ENCODE measurements at places on chromosomes 6 and 20.

DNA sequence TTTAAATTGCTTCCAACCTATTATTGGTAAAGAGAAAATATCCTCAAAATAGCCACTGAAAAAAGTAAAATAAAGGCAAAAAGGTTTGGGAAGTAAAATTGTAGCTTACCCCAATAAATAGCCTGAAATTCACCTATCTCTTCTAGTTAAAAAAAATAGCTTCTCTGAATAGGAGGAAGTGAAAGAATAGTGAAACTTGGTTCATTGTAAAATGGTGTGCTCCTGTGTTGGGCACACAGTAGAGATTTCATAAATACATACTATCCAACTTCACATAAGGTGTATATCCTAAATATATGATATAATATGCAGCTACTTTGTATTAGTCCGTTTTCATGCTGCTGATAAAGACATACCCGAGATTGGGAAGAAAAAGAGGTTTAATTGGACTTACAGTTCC is 45.3 kb downstream of the CDK19 start:
- no peak for DNase-seq

GRCh38 chr6:43883847-43884651 is 114.0 kb downstream of the VEGFA start:
- DNase-seq: no peak

DNA sequence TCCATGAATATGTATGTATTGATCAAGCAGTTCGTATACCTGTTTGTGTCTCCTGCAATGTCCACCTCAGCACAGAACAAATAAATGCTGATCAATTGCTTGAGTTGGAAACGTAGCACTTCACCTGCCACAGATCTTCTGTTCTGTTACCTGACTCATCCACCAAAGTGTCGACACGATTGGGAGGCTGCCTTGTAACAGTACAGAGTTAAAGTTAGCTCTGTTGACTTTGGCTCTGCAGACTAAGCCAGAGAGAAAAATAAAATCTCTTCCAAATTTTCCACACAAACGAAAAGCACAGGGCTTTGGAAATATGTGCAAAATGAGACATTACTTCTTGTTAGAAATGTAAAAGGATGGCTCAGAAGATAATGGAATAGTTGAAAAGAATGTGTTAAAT is 245.4 kb downstream of the NRN1 start:
- no peak for DNase-seq

DNA sequence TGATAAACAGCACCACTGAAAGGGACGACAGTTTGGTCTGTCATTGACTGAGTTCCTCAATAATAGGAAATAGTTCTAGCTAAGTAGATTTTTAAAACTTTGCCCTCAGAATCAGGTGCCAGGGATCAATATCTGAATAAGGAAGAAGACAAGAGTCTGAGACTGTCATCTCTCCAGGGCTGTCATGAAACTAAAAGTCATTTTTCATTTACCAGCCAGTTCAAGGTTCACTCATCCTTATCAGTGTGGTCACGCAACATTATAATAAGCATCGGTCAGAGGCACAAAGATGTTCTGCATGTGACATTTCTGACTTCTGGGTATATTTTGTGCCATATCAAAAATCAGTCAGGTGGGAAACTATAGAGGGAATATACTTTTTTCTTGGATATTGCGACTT is 52.5 kb upstream of the E2F3 start:
- DNase-seq: no peak

DNA sequence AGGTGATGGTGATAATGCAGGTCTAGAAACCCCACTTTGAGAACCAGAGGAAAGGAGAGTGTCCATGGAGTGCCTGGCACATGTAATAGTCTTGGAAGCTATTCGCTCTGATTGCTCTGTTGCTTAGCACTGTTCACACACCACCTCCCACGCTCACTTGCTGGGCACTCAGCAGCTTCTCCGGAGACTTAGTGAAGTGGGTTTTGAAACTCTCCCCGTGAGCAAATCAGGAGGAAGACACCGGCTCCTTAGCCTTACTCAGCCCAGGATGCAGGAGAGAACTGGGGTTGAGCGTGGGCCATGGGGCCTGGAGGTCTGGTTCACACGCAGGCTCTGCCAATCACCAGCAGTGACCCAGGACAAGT is 22.2 kb downstream of the BMP7 start:
- DNase-seq: no peak

DNA sequence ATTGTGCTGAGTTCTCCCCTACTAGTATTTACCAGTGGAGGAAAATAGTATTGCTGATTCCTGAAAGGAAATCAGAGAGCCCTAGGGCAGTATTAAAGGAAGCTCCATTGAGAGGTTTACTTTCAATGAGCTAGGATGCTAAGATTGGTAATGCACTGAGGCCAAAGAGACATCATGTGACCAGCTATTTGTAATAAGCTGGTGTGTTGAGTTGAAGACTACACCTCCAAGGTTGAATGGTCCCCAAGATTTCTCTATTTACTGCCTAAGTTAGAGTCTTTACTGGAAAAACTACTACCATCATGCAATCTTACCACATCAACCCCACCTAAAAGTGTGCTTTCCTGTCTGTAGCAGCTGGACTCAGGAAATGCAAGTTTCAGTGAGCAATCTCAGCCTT is 151.5 kb upstream of the GJE1 start:
- DNase-seq: no peak

- peak; percentile 80 for DNase-seq
These were observed 18.4 kb upstream of the ZNF76 start for GRCh38 chr6:35240838-35241801.

DNA sequence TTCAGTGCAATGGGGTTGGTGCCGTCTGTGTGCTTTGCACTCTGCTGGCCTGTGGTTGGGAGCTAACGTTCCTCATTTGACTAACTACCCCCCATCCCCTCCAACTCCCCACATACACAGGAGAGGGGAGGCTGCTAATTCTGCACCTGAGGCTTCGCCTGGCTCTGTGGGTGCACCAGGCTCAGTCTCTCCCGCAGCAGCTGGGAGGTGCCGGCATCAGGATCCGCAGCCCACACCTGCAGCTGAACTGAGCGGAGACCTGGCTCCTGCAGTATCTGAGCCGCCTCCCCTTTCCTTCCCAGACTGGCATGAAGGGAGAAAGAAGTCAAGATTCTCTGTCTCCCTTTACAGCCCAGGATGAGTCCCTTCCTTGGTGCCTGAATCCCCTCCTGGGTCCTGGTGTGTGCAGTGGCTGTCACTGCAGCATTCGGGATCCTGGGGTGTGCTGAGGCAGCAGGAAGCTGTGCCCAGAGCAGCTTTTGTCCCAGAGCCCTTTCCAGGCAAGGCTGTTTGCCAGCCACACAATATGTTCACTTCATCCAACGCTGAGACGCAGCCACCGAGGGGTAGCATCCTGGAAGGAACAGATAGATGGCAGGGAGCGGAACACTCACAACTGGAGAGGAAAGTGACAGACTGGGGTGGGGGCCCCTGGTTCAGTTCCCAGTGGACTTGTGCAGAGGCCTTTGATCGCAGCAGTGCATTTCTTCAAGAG is 70.2 kb downstream of the CDH4 start:
- DNase-seq: no peak

DNA sequence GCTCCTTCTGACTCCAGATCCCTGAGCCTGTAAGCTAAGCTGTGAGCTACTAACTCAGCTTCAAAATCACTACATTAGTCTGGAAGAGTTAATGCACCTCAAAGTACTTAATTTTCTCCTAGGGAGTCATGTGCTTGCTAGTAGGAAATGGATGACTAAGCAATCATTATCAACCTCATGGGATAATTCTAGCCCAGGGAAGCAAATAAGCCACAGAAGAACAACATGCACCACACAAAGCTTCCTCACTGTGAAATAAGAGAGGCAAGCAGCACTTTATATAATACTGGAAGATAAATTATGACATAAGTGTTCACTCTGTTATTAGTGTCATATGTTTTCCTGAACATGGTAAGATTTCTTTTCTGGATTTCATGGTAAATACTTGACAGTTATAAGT is 57.9 kb upstream of the RCAN2 start:
- DNase-seq: no peak

- DNase-seq: no peak
These were observed 78.3 kb downstream of the TRAM2 start for GRCh38 chr6:52498538-52499017.

- DNase-seq: peak; percentile 18
These were observed 36.6 kb upstream of the HDAC2 start for GRCh38 chr6:114007516-114007915.

DNA sequence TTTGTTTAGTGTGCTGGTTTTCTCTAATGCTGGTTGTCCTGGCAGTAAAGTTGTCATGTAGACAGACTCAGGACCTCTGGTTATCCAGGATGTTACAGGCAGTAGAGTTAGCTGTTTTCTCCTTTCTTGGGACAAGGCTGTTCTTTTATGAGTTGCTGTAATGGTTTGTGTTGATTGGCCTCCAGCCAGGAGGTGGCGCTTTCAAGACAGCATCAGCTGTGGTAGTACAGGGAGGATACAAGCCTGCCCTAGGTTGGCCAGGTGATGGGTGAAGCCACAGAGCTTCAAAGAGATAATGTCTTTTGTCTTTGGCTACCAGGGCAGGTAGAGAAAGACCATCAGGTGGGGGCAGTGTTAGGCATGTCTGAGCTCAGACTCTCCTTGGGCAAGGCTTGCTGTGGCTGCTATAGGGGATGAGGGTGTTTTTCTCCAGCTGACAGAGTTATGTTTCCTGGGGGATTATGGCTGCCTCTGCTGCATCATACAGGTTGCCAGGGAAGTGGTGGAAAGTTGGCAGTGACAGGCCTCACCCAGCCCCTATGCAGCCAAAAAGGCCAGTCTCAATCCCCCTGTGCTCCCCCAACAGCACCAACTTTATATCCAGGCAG is 127.2 kb upstream of the TAB2 start:
- peak; percentile 43 for DNase-seq

DNA sequence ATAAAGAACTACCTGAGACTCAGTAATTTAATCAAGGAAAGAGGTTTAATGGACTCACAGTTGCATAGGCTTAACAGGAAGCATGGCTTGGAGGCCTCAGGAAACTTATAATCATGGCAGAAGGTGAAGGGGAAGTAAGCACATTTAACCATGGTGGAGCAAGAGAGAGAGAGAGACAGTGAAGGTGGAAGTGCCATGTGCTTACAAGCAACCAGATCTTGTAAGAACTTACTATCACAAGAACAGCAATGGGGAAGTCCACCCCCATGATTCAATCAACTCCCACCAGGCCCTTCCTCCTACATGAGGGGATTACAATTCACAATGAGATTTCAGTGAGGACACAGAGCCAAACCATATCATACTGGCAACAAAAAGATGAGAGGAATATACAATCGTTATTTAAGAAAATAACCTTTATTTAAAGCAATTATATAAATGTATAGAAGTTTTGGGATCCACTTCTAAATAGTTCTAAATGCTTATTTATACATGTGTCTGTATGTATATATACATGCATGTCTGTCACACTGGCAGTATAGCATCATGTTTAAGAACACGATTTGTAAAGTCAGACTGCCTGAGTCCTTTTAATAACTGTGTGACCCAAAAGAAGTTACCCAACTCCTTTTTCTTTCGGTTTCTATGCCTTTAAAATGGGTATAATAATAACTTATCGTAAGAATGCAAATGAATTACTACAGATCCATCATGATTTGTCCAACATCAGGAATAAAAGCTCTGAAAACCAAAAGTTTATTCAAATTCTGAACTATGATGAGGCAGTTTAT is 255.7 kb upstream of the THEMIS start:
- DNase-seq: no peak
